ENCODE measurements at places on chromosomes 6 and 20. TPM values are rescaled to one million over a fixed set of nuclear protein-coding genes. Genes with fewer than 3 reads are reported as not detected.

DNA sequence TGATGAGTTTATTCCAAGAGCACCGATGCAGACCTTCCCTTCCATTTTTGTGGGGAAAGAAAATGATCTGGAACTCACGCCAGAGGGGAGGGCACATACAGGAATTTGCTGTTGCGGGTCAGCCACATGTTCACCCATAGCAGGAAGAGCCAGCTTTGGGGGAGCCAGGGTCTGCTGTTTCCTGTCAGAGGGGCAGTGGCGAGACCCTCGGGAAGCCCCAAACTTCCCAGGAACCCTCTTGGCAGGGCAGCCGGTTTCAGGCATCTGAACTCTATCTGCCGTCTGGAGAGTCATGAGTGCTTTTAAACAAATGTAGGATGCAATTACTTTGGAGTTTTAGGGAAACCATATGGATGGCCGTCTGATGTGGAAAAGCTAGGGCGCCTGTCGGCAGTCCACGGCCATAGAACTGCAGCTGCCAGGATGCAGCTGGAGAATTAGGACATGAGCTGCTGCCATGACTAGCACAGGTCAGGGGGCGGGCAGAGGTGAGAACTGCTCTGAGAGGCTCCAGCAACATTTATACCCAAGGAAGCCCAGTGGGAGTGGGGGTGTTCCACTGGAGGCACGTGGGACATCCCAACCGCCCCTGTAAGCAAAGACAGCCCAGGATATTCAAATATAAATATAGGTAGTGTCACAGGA, 14.8 kb upstream of the SERPINB9 start:
- DNase-seq, result no peak

DNA sequence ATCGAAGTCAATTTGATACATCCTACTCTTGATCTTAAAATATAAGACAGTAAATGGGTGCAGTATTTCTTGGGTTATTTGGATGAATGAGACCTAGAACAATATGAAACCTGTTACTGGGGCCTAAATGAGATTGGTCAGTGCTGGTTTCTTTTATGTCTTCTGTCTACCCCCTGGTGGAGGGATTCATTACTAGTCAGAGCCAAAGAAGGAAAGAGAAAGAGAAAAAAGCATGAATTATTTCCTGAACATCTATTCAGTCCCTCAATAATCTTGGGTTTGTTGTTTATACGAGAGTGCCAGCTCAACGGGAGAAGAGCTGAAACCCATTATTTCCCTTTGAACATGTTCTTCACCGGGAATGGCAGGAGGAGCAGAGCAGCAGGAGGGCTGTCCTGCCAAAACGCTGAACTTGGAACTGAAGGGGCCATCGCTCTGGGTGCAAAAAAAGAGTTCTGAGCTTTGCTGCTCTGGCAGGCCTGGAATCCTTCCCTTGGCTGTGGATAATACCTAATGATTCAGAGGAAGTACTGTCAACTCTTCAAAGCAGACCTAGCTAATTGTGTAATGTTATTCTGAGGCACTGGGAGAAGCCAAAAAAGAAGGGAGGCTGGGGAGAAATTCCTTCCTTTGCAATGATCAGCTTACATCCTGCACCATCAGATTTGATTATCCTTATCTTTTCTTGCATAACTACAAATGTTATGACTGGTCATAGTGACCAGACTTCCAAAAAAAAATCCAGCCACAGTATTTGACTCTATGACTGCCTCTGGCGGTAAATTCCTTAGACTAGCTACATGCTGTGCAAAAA, 72.0 kb downstream of the BLOC1S5 start:
- DNase-seq, result no peak

DNA sequence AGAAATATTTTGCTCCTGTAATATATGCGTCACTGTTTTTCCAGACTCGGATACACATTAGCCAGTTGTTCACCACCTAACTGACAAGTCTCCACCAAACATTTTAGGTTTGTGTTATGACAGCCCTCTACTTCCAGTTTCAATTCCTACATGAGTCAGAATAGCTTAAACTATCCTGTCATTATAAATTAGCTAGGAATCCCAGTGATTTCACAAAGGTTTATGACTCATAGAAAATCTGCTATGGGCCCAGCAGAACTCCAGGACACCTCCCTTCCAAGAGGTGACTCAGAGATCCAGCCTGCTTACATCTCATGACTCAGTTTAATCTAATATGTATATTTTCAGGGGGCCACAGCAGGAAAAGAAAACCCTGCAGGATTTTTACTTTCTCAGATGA, 17.4 kb upstream of the PLCB4 start:
- no peak for DNase-seq

DNA sequence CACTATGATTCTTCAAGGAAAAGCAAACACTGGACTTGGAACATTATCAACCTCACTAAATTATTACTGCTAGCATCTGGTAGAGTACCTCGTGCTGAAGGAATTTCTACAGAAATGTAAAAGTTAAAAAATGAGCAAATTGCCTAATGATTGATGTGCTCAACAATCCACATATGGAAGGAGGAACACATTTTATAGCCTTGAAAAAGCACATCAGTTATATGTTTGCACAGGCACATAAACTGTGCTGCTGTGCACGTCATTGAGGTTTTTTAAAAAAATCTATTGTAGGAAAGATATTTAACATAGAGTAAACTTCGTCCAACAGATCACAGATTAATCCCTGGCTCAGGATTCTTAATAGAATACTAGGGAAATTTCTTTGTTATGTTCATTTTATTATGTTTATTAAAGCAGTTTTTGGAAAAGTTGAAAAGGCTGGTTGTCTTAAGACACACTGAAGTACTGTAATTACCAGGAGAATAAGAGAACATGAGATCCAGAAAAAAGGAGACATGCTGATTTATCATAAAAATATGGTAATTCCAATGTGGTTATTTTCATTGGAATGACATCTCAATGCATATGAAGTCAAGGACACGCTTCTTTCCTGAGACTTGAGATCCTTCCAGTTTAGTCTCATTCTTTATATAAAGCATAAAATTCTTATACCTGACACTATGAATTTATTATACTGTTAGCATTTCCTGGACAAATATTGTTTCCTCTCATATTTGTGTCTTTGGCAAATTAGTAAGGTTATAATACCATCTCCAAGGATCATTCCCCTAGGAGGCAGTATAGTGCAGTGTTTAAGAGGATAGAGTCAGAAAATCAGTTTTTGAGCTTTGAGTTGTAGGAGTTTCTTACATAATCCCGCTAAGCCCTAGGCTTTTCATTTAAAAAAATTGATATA, 511.1 kb downstream of the TENT5A start:
- DNase-seq, result no peak

DNA sequence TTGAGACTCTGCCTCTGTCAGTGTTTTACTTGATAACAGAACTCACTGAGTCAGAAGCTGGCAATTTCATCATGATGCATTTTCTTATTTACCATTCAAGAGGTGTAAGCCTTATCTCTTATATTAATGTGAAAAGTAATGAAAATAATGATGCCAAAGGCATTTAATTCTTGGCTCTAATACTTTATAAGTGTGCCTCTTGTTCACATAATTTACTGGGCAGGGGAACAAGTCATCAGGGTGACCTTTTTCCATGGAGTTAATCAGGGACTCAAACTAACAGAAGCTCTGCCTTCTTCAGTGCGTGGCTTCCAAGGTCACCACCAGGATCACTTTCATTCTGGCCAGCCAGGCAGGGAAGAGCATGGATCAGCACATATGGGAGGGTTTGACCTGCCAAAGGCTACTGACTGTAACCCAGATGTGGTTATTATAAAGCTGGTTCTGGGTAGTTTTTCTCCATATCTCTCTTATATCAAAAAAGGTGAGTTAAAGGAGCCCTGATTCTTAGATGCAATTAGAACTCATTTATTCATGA, 5.2 kb upstream of the PLCB1 start:
- DNase-seq, result no peak

- DNase-seq, result peak; percentile 54
Measured at GRCh38 chr6:29887330-29887818, 55.0 kb upstream of the HLA-A start.

DNA sequence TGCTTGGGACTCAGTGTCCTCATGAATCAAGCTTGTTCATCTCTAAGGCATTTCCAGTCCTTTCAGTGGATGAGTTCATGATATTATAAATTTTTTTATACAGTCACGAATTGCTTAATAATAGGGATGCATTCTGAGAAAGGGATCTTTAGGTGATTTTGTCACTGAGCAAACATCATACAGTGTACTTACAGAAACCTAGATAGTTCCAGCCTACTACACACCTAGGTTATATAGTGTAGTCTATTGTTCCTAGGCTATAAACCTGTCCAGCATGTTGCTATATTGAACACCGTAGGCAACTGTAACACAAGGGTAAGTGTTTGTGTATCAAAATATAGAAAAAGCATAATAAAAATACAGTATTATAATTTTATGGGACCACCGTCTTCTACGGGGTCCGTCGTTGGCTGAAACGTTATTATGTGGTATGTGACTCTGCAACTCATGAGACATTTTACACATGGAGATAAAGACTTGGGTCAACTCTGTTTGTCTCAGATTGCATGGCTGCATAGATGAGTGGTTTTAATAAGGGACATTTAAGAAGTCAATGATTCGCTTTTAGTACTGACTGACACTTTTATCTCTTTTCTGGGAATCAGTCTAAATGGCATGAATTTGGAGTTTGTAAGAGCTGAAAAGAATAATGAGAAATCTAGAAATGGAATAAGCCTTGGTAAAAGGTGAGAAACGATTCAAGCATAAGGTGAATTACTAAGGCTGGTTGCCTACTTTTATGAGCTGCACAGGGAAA, 33.2 kb downstream of the CLIC5 start:
- no peak for DNase-seq

DNA sequence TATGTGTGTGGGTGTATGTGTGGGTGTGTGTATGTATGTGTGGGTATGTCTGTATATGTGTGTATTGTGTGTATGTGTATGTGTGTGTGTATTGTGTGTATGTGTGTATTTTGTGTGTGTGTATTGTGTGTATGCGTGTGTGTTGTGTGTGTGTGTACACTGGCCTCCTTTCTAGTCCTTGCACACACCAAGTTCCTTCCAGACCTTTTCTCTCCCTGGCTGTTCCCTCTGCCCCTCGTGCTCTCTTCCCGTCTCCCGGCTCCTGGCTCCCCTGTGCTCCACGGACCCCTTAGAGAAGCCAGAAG, 11.4 kb downstream of the VSTM2L start:
- no peak for DNase-seq

GRCh38 chr6:106444777-106445507, 84.4 kb downstream of the CRYBG1 start:
- DNase-seq, result no peak

DNA sequence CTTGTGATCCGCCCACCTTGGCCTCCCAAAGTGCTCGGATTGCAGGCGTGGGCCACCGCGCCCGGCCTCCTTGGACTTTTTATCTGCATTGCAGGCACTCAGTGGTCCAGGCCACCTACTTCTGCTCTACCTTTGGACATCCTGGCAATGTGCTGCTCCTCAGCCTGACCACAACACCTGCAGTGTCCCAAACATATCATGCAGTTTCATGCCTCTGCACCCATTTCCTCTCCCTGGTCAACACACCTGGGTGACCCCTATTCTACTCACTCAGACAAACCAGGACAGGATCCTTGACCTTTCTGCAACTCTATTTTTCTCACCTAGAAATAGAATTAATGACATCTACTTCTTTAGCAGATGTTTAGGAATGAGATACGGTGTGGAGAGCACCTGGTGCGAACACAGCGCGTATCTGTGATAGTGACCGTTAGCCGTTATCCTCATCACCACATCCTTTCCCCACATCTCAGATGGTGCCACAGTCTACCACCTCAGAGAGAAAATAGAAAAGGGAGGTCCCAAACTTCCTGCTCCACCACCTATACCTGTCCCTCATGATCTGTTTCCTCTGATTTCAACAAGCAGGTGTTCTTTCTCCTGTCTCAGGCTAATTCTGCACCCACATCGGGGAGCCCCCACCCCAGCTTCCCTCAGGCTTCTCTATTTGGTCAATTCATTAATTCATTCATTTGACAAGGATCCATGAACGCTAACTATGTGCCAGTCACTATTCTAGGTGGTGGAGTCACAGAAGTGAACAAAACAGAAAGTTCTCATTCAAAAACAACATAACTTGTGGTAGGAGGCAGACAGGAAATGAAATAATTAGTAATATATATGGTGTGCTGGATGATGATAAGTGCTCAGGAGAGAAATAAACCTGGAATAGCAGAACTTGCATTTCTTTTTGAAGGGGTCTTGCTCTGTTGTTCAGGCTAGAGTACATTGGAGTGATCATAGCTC, 4.3 kb upstream of the BTN3A2 start:
- DNase-seq, result peak; percentile 32

- DNase-seq, result peak; percentile 49
Measured at GRCh38 chr6:125154761-125155135, 1.2 kb downstream of the TPD52L1 start.

DNA sequence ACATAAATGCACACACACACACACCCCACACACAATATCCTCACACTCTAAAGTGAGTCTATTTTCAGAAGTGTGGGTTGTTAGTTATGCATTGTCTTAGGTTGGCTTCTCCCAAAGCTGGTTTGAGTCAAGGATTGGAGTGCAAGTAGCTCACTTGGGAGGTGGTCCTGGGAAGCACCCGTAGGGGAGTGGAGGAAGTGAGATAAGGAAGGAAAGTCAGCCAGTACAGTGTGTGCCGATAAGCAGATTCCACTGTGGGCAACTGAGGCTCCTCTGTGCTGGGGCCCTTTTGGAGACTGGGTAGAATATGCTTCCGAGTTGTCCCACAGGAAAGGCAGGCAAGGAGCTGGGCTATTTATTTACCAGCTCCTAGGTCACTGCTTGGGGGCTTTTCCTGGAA, 67.2 kb downstream of the PLCB4 start:
- DNase-seq, result no peak

DNA sequence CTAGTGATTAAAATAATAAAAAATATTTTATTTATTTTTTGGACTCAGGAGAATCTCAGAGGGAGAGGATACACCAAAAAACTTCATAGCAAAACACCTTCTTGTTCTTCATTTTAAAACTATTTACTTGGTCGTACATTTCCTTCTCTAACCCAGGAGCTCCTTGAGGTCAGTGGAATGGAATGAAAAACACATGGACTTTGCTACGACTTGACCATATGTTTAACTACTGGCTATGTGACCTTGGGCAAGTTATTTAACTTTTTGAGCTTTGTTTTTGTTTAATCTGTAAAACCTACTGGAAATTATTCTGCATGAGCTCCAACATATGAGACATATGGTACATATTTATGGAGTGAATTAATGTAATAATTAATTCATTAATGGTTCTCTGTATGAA, 1005.5 kb upstream of the CITED2 start:
- DNase-seq, result no peak

BTN1A1 gene
- not detected for total RNA-seq

PRSS35 gene
- not detected for total RNA-seq

GDAP1L1 gene
- total RNA-seq, result not detected
